ENCODE measurements at places on chromosomes 1 and 21.

DNA sequence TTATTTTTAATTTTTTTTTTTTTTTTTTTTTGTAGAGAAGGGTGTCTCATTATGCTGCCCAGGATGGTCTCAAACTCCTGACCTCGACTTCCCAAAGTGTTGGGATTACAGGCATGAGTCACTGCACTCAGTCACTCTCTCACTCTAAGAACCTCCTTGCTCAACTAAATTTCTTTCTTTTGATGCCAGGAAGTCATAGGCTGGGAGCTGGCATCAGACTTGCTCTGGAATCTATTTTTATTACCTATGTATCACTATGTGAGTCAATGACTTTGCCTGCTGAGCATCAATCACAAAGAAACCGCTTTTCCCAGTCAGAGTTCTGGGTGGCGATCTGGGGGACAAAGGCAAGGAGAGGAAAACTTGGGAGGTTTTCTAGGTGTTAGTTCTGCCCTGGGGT, 35.5 kb upstream of the PARP1 start:
- DNase-seq = no peak

DNA sequence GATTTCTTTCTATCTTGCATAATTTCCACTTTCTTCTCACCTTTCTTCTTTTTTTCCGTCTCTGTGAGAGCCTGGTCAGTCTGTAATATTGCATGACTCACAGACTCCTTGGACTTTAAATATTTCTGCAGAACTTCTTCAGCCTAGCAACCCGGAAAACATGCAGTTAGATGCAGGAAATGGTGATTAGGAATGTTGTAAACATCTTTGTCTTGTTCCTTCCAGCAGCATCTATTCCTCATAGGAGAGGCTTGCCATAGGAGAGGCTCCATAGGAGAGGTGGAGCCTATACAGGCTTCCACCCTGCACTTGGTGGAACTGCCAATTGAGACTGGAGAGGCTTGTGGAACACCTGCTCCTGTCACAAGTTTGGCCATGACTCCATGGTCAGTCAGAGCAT, 10.0 kb downstream of the GBP5 start:
- no peak for DNase-seq

DNA sequence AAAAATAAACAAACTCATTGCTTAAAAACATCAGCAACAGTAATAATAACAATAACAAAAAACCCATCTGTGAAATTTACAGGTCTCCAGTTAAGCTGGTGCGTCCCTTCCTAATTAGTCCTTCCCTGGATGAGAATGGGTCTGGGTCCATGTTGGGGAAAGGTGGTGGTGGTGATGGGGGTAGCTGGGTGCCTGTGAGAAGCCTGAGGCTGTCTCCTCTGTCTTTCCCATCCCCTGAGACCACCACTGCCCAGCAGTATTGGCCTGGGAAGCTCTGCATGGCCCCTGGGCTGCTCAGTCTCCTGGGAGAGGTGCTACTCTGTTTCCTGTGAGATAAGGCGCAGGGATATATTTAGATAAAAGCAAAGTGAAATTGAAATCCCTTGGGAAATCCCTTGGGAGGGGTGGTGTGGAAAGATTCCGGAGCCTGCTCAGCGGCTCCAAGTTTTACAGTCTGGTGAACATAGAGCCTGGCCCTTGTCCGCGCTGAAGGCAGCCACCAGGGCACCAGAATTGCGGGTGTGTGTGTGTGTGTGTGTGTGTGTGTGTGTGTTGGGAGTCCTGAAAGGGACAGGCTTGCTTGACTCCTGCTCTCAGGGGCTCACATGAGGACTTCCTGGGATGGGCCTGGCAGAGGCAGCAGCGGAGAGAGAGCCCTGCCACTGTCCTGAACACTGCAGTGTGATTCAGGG, 150.2 kb downstream of the FOXD2 start:
- no peak for DNase-seq

DNA sequence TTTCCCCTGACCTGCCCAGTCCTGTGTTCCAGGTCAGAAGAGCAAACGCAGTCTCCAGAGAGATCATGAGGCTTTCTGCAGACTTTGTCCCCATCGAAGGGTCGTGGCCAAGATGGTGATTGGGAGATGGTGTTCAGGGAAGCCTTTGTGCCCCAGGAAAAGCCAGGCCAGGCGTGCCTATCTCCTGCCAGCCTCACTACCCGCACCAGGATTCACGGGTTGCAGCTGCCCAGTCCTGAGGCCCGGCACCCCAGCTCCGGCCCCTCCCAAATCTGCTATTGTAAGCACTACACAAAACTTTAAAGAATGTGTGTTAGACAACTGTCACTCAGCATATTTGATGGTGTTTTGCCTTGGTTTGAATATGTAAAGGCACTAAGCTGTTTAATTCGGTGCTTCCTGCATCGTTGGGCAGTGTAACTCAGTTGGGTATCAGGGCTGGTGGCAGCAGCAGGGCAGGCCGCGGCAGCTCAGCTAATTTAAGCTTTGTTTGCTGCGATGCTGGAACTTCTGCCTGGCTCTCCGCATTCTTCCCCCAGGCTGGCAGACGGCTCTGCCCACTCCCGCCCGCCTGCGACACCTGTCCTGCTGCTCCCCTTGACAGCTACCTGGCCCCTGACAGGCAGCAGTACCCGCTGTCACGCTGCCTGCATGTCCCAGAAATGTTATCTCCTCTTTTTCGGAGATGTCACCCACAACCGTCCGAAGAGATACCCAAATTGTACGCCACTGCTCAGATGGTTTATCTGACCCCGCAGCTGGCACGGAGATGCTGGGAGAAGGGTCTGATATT, 209.0 kb upstream of the VAMP3 start:
- DNase-seq = no peak

GRCh38 chr1:207849646-207850045, 61.3 kb downstream of the CD34 start:
- DNase-seq = no peak

DNA sequence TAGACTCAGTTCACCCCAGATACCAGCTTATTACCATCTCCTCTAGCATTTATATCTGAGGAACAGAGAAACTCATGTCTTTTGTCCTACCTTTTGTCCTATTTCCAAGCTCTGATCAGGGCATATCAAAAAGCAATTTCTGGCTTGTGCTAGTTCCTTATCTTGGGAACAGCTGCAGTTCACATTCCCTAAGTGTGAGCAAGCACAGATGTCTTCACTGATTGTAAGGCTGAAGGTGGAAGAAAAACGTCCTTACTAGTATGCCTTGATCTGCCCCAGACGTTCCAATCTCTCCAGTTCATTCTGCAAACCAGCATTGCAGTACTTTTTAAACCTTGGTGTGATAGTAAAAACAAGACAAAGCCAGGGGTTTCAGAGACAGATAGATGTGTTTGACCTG, 139.8 kb downstream of the NCAM2 start:
- no peak for DNase-seq

GRCh38 chr1:37878071-37878470, 18.7 kb upstream of the MTF1 start:
- DNase-seq = no peak

GRCh38 chr1:58829866-58830265, 46.0 kb upstream of the JUN start:
- no peak for DNase-seq

DNA sequence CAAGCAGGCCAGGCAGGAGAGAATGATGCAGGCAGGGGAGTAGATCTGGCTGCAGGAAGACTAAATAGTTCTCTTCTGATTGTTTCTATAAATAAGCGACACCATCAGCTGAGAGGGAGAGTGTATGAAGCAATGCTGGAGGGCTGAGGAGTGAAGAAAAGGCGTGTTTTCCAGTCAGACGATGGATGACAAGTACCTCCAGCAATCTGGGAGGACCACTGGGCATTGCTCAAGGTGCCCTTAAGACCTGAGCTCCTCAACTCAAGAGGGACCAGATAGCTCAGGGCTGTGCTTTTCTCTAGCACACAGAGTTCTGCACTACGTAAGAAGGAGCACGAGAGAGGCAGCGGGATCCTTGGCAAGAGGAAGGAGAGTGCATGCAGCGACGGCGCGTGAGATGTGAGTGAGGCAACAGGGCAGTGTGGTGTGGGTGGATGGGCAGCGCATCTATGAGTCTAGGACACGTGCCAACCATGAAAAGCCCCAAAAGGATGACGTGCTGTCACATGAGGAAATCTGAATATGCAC, 36.0 kb downstream of the PABPC4 start:
- no peak for DNase-seq

GRCh38 chr1:110320168-110320518, 19.0 kb upstream of the RBM15 start:
- no peak for DNase-seq

DNA sequence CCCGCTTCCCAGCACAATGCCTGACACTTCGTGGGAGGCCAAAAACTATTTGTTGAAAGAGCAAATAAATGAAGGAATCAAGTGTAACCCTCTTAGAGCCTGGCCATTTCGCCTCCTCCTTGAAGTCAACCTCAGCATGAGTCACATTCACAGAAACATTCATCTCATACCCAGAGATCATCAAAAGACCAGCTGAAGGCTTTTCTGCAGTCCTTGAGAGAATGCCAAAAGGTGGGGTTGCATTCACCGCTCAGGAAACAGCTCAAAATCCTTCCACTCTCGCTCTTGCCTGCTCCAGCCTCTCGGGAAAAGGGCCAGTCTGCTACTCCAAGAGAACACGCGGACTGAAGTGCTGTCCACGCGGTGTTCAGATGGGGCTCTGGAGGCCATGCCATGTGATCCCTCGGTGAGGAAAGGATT, 90.0 kb downstream of the VWA5B1 start:
- DNase-seq = no peak

DNA sequence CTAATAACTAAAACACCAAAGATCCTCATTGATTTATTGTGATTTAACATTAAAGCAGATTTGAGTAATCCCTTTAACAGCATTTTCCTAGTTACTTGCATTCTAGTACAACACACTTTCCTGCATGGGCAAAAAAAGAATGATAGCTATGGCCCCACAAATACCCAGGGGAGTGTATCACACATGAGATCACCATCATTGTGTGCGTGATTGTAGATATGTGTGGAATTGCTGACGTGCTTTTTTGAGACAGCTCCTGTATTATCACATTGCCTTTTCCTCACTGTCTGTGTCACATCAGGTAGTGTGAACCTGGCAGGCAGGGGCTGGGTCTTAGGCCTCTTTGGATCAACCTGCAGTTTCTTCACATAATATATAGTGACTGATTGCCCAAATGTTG, 48.5 kb upstream of the SAMD13 start:
- DNase-seq = no peak

- DNase-seq = no peak
These were observed 103.9 kb downstream of the ADGRL4 start for GRCh38 chr1:78902641-78903040.

DNA sequence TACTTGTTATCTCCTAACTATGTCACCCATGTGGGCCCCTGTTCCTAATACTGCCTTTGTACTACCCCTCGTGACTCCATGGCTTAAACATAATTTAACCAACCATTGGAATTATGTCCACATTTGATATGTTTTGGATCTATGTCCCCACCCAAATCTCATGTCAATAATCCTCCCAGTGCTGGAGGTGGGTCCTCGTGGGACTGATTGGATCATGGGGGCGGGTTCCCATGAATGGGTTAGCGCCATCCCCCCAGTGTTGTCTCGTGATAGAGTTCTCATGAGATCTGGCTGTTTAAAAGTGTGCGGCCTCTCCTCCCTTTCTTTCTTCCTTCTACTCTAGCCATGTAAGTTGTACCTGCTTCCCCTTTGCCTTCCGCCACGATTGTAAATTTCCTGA, 9.8 kb downstream of the CBR1 start:
- DNase-seq = no peak

DNA sequence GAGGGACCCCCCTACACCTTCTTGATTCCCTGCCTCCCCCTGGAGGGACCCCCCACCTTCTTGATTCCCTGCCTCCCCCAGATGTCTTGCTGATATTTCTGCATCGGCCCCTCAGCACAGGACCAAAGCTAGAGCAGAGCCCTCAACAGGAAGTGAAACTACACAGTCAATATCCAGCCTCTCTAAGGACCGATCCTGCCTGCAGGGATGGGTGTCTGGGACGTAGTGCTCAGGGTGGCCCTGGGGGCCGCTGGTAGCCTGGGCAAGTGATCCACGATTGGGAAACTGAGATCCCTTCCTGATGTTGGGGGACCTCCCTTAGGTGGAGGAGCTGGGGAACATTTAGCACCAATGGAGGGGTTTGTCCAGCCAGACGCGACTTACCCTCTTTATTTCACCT, 3.9 kb upstream of the LEFTY2 start:
- no peak for DNase-seq

DNA sequence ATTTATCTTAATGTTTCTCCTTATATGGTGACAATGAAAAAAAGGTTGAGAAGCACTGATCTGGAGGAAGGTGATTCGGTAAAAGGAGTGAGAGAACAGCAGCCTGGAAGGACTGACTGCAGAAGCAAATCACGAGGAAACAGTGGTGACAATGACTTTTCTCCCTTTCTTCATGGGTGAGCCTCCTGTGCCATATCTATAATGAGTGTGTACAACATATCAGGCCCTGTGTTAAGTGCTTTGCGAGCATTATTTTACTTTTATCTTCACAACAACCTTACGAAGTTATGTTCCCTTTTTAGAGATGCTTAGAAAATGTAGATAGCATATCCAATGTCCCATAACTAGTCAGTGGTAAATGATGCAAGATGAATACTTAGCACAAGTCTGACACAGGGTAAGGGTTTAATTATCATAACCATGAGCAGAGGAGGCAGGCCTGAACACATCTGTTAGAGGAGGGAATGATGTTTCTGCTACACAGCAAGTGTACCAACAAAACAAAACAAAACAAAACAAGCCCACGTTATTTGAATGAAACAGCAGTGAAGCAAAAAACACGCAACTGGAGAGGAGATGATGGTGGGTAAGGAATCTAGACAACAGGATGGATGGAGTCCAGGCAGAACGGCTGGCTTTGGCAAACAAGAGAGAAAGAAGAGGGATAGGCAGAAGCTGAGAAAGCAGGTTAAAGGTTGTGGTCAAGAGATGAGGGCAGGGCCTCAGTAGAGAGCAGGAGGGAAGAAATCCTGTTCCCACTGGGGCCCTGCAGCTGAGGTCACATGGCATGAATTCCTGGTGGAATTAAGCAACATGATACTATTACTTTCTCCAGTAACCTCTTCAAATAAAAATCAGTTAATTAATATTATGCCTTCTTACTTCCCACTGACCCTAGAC, 29.6 kb downstream of the GNG12 start:
- DNase-seq = no peak

- DNase-seq = no peak
These were observed 765 bp upstream of the VPS45 start for GRCh38 chr1:150066838-150067183.

- no peak for DNase-seq
These were observed 6.3 kb downstream of the ATF6 start for GRCh38 chr1:161772397-161772796.

- DNase-seq = no peak
These were observed 20.6 kb downstream of the ADORA1 start for GRCh38 chr1:203148127-203148526.

GRCh38 chr1:75791022-75791421, 5.0 kb downstream of the RABGGTB start:
- DNase-seq = no peak

- DNase-seq = no peak
These were observed 110.4 kb downstream of the PDE9A start for GRCh38 chr21:42763581-42764442.

GRCh38 chr1:94617134-94617805, 75.7 kb upstream of the F3 start:
- DNase-seq = no peak

Measured in T-helper 1 cell (primary cell).